Liver (tissue), 10 donors: ENCODE measurements at places on chromosomes 11 and 22. TPM values are rescaled to one million over a fixed set of nuclear protein-coding genes. Genes with fewer than 3 reads are reported as not detected.

Gene ANO3
- total RNA-seq = under 0.01 TPM

DNA sequence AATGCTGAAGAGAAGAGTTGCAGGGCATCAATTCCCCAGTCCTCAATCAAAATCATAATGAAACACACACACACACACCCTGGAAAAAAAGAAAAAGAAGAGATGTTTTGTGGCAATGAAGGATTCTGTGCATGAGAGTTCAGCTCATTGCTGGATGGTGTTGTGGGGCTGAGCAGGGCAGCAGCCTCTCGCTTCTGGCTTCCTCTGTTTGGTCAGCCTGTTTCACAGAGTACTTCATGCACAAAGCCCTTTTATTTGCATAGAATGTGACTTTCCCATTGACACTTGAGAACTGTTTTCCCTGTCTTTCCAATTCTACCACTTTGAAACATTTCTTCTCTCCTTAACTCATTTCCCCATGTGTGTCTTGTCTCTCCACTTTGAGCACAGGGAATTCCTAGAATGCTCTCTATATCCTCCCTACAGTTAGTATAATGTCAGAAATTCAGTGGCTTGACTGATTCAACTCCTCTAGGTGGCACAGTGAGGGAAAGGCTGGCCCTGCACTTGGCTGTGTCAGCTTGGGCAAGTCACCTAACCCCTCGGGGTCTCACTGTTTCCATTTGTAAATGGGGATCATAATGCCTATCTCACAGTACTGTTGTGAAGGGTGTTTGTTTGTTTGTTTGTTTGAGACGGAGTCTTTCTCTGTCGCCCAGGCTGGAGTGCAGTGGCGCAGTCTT, 25.4 kb upstream of the BSX start:
- DNase-seq = no peak
- H3K27ac ChIP-seq = no peak overlapping the region
- H3K4me3 ChIP-seq = no peak overlapping the region
- H3K36me3 ChIP-seq = no peaks in the 10 kb centered on the region

DNA sequence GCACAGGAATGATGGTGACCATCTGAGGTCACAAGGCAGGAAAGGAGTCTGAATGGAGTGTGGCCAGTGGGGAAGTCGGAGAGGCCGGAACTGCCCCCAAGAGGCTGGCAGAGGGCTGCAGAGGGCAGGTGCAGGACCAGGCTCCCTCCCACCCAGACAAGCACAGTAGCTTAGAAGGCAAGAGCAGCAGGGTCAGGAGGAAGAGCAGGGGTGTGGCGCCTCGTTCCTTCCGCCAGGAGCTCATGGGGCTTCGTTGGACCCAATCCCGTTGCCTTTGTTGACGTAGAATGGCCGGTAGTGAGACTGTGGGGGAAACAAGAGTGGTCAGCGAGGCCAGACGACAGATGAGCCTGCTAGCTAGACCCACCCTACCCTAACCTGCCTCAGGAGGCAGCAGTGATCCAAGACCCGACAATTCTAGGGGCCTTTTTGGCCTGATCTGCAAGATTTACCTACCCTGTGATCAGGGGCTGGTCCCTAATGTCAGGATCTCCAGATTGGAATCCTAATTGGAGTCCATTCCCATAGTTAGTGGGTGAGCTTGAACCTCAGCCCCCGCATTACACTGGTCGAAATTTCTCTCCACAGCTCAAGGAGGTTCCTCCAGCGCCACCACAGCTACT, 25.6 kb downstream of the TRIM29 start:
- H3K4me3 ChIP-seq = no peak overlapping the region
- H3K4me1 ChIP-seq = no peaks in the 10 kb centered on the region
- H3K27ac ChIP-seq = no peak overlapping the region
- H3K36me3 ChIP-seq = no peaks in the 10 kb centered on the region

- no peak overlapping the region for H3K27ac ChIP-seq
- no peak overlapping the region for H3K4me3 ChIP-seq
- DNase-seq = no peak
- no peaks in the 10 kb centered on the region for H3K27me3 ChIP-seq
- H3K36me3 ChIP-seq = no peaks in the 10 kb centered on the region
These were observed 15.6 kb upstream of the SUSD2 start for GRCh38 chr22:24165673-24166072.

Gene KCNK4
- not detected for total RNA-seq

Gene SCGB1D2
- not detected for total RNA-seq

Gene MUC5B
- not detected for total RNA-seq

Gene RAB39A
- 1.7 TPM for total RNA-seq

Gene NCR3LG1
- 0.75 TPM for total RNA-seq

DNA sequence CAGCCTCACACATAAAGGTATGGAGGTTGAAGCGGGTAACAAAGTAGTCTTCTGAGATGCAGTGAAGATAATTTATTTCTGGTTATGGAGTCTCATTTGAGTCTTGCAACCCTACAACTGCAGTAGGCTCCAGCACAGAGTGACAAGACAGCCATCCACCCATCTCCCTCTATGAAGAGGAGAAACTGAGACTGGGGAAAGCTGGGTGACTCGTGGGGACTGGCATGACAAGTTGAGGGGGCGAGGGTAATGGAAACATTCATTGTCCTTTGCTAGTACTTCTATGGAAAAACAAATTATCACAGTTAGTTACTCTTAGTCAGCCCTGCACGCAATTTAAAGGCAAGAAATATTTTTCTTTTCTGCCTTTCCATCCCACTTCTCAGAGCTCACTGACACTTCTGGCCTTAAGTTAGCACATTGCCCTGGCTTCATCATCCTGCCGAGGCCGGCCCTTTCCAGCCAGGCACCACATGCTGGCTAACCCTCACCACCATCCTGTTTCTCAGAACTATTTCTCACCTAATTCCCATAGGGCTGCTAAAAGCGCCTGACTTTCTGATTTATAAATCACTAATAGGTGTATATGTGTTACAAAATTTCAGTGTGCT, 361.1 kb downstream of the ETS1 start:
- no peaks in the 10 kb centered on the region for H3K36me3 ChIP-seq
- H3K4me1 ChIP-seq = no peaks in the 10 kb centered on the region
- no peaks in the 10 kb centered on the region for H3K27me3 ChIP-seq
- no peak for DNase-seq

DNA sequence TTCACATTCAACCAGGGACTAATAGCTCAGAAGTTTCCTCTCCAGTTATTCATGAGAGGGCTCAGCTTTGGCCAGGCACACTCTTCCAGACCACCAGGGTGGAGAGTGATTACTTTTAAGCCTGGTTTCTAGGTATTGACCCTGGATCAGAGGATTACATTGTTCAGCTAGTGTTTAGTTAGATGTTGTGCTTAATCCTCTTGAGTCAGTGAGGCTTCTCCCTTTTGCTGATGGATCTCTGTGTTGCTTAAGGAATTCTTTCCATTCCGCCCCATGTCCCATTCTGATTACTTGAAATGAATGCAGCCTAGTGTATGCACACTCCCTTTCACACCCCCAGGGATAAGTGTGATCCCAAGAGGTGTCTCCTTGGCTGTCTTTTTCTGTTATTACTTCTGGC, 271.7 kb upstream of the ANO5 start:
- no peaks in the 10 kb centered on the region for H3K4me1 ChIP-seq
- no peak for DNase-seq
- H3K4me3 ChIP-seq = no peak overlapping the region
- no peak overlapping the region for H3K27ac ChIP-seq
- no peaks in the 10 kb centered on the region for H3K27me3 ChIP-seq

DNA sequence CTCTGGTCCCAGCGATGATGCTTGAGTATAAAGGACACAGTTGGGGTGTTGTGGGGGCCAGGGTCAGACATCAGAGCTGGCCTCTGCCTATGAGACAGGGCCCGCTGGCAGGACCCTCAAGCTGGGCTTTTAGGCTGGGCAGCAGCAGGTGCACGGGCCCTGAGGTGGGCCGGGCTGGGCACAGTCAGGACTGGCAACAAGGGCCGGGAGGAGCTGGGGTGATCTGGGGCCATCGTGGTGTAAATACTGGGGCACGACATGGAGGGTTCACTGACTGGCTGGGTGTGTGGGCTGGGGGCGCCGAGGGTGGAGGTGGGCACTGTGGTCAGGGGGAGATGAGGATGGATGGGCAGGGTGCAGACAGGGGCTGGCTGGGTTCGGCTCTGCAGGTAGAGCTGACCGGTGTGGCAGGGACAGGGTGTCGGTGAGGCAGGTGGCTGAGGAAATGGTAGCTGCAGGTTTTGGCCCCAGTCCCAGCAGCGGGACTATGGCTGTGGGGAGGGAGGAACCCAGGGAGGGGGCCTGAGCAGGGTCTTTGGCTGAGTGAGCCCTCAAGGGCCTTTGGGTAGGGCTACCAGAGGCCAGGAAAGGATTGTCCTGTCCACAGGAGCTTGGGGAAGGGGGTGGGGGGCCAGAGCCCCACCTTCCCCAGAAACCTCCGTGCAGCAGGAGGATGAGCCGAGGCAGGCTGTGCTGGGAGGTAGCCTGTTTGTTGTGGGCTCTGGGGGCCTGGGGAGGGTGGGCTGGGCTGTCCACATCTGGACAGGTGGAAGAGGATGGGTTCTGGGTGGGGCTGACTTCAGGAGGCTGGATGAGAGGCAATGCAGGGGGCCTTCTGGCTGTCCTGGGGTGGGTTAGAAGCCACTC, 81.4 kb downstream of the KCNQ1 start:
- no peak overlapping the region for H3K4me3 ChIP-seq
- no peak for DNase-seq
- no peak overlapping the region for H3K27ac ChIP-seq
- no peaks in the 10 kb centered on the region for H3K36me3 ChIP-seq

Gene MFRP
- not detected for total RNA-seq

Gene BACE1
- 21.8 TPM for total RNA-seq

Gene C11orf42
- not detected for total RNA-seq

DNA sequence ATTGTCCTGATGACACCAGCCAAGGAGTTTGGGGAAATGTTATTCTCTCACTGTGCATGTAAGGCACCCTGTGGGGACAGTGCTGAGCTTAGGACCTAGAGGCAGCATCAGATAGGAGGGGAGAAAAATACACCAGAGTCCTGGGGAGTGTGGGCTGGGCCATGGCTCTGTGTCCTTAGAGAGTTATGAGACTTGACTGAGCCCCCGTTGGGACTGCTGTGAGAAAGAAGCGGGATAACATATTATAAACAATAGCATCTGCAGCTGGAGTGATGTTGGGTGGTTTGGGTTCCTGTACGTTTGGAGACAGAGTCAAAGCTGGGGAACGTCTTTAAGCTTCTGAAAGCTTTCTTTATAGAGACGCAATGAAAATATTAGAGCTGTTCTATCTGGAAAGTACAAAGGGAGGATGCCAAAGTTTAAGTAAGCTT, 90.9 kb upstream of the CRTAM start:
- no peak overlapping the region for H3K4me3 ChIP-seq
- no peaks in the 10 kb centered on the region for H3K36me3 ChIP-seq
- no peaks in the 10 kb centered on the region for H3K4me1 ChIP-seq
- no peak overlapping the region for H3K27ac ChIP-seq
- no peak for DNase-seq

Gene PRG3
- 4.9 TPM for total RNA-seq

Gene LRRC32
- 7.4 TPM for total RNA-seq

DNA sequence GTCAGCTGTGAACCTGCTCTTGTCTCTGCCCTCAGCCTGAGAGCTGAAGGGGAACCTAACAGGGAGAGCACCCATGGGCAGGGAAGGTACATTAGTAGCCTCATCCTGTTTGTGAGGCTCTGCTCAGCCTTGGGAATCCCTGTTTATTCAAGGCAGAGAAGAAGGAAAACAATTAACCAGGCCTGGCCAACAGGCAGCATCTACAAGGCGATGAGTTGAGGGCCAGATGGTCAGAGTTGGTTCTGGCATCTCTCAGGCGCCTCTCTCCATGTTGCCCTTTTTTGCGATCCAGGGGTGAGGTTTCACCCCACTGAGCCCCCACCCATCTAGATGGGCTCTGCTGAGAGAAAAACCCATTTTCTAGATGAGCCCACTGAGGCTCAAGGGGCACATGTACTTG, 54.0 kb upstream of the TOP3B start:
- no peak for DNase-seq
- H3K27ac ChIP-seq = no peak overlapping the region
- no peaks in the 10 kb centered on the region for H3K36me3 ChIP-seq
- no peak overlapping the region for H3K4me3 ChIP-seq
- no peaks in the 10 kb centered on the region for H3K27me3 ChIP-seq
- no peaks in the 10 kb centered on the region for H3K4me1 ChIP-seq

- H3K36me3 ChIP-seq = no peaks in the 10 kb centered on the region
- H3K4me1 ChIP-seq = no peaks in the 10 kb centered on the region
- no peak overlapping the region for H3K4me3 ChIP-seq
- DNase-seq = no peak
- H3K27me3 ChIP-seq = no peaks in the 10 kb centered on the region
These were observed 24.7 kb downstream of the NCF4 start for GRCh38 chr22:36885474-36885873.

Gene SMTNL1
- not detected for total RNA-seq

DNA sequence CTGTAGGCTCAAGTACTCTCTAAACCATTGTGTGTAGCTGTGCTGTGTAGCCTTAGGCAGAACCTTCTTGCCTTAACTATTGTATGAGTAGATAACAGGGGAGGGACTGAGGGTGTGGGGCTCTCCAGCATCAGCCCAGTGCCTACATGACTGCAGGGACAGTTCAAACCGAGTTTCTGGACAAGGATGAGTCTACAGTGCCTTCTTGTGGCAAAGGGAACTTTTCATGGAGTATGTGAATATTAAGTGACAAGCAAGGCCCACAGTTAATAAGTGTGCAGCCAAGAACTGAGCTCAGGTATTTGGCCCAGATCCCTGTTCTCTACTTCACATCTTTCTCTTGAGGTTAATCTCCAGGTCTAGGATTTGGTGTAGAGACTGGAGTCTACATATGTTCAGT, 424.4 kb upstream of the LARGE1 start:
- peaks cover 3% of the 10 kb centered on the region for H3K27me3 ChIP-seq
- no peak overlapping the region for H3K27ac ChIP-seq
- no peaks in the 10 kb centered on the region for H3K36me3 ChIP-seq
- H3K4me1 ChIP-seq = no peaks in the 10 kb centered on the region
- no peak for DNase-seq

Gene TSSK2
- 0.08 TPM for total RNA-seq

DNA sequence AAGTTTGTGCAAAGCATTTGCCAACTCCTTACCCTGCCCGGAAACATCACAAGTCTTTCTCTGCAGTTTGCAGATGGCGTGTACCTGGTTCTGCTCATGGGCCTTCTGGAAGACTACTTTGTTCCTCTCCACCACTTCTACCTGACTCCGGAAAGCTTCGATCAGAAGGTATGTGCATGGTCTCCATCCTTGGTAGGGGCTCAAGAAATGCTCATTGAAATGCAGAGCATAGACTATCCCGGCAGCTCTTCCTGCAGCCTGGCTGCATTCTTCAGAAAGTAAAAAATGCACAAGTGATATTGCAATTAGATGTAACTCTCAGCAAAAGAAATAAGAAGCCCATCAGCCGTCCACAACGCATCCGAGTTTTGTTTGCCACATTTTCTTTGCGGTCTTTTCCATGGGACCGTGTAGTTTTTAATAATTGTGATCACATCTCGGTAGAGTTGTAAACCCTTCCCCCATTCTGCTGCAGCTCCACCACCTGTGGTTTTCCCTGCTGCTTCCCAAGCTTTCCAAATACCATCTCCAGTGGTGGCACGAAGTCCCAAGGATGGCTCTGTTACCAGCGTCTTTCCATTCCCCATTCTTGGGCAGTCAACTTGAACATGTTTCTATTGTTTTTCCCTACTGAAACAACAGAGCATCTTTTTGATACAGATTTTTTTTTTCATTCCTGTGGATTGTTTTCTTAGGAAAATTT, 22.7 kb upstream of the PARVG start:
- no peak overlapping the region for H3K4me3 ChIP-seq
- no peaks in the 10 kb centered on the region for H3K27me3 ChIP-seq
- H3K36me3 ChIP-seq = no peaks in the 10 kb centered on the region
- no peak overlapping the region for H3K27ac ChIP-seq
- no peak for DNase-seq
- no peaks in the 10 kb centered on the region for H3K4me1 ChIP-seq

Gene C11orf91
- total RNA-seq = not detected

Gene APOL2
- total RNA-seq = 14.3 TPM

GRCh38 chr11:9057888-9058287, 33.5 kb downstream of the SCUBE2 start:
- H3K4me1 ChIP-seq = no peaks in the 10 kb centered on the region
- H3K4me3 ChIP-seq = no peak overlapping the region
- DNase-seq = no peak
- no peak overlapping the region for H3K27ac ChIP-seq
- H3K36me3 ChIP-seq = no peaks in the 10 kb centered on the region
